ENCODE measurements at places on chromosomes 12 and 14.

DNA sequence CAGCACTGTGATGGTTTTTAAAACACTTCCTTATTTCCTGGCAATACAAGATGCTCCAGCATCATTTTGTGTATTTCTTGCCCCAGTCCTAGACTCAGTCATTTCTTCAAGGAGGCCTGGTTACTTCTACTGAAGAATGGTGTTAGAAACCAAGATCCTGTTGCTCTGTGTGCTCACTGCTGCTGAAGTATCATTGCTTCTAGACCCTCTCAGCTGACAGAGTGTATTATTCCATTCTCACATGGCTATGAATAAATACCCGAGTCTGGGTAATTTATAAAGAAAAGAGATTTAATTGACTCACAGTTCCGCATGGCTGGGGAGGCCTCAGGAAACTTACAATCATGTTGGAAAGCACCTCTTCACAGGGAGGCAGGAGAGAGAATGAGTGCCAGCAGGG lies 14.9 kb upstream of the SERPINA6 start:
- DNase-seq = no peak

DNA sequence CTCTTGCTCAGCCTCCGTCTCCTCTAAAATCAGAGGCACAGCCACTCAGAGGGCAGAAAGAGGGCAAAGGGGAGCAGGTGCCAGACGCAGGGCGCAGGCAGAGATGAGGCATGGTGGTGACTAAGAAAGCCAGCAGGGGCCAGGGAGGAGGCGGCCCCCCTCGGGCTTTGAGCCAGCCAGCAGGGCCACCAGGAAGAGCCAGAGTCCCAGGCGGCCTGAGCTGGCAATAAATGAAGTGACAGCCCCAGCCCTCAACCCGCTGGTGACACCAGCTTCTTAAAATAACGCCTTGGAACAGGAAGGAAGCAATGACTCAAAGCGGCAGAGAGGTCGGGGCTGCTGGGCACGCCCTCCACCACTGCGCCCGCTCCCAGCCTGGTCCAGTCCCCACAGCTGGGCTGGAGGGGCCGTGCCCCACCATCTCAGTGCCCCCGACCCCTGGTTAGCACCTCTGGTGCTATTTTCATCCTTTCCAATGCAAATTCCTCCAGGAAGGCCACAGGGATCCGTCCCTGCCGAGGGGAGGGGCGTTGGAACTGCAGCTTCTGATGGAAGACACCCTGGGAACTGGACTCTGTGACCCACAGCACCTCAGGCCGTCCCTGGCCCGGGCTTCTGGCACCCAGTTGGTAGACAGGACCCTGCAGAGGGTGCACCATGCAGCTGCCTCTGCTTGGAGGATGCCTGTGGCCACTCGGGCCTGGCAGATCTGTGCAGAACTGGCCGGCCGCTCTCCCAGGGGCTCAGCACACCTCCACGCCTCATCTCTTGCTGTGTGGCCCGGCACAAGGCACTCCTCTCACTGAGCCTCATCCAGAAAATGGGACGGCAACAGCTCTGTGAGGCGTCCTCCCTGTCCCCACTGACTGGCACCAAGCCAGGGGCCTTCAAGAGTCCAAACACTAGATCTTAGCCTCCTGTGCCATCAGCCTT lies 113.7 kb downstream of the NCOR2 start:
- DNase-seq = peak; percentile 91

- no peak for DNase-seq
These were observed 165.0 kb downstream of the SRGAP1 start for GRCh38 chr12:64009321-64010068.

GRCh38 chr12:101877806-101878242 lies 444 bp downstream of the DRAM1 start:
- DNase-seq = peak; percentile 32

DNA sequence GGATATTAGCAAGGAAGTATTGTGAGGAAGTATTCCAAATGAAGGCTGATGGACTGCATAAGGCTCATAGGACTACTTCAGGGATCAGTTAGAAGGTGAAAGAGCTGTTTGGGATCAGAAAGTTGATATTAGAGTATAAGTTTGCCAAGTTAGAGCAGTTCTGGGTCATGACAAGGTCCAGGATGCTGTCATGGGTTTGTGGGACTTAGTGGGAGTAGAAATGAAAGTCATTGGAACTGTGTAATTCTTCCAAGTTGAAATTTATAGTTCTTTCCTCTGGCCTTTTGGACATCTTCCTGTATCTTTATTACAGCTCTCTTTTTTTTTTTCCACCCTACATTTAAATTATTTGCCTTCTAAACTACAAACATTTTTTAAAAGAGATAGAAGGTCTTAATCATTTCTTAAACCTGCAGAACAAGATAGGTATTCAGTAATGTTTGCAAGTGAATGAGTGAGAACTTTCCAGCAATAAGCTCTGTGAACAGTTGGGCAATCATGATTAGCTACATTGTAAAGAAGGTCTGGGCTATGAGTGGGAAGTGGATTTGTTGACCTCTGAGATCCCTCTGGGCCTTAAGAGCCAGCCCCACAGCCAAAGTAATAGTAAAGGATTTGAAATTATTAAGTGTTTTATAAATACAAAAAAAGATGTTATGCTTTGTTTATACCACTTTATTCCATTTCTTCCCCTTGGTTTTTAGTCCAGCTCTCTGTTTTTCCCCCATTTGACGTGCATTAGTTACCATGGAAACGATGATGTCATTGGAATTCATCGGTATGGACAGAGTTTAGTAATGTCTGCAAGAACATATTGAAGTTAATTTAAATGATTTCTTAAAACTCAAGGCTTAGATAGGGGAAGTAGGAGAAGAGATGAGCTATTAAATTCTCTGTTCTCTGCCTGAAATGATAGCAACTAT lies 247.9 kb upstream of the ARHGAP5 start:
- DNase-seq = peak; percentile 32

DNA sequence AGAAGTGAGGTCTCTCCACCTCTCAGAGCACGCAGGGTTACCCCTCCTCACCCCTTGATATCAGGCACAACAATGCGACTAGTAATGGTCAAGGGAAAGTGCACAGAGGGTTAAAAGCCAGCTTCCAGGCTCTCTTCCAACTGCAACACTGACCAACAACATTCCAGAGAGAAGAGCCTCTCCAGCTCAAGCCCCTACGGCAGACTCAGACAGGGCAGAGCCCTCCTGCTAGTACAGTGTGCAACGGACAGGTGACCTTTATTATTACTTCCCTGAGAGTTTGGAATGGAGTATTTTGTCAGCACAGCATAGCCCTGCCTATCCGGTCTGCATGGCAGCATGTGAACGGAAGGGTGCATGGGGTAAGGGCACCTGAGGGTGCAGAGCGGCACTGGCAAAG lies 73.0 kb downstream of the PTPN21 start:
- no peak for DNase-seq

GRCh38 chr14:95068521-95068920 lies 88.8 kb downstream of the DICER1 start:
- DNase-seq = no peak

- DNase-seq = peak; percentile 91
These were observed at the start of gene FERMT2 for GRCh38 chr14:52950898-52951680. FERMT2 (minus strand) TSS chr14:52951050; CDS start chr14:52950568, 482 bp downstream.

DNA sequence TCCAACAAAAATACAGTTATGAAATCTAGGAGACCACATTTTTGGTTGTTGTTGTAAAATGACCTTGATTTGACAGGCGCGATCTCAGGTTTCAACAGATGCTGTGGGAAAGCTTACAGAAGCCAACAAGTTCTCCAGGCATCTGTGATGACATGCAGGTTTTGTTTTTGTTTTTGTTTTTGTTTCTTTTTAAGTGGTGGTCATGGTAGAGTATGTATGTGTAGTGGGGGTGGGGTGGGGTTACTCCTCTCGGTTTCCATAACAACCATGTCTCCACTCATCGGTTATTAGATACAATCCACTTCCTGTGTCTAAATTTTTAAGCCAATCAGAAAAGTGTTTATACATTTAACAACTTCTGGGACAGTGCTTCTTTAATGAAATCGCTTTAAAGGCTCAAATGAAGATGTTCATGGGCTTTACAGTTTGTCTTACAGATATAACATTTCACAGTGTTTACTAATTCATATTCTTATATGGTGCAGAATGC lies 199.9 kb upstream of the FOXN3 start:
- DNase-seq = peak; percentile 50

GRCh38 chr14:37056473-37056872 lies 115.9 kb downstream of the SLC25A21 start:
- peak; percentile 55 for DNase-seq

- DNase-seq = no peak
These were observed 34.0 kb downstream of the CHGA start for GRCh38 chr14:92956961-92957360.

GRCh38 chr14:33375786-33376185 lies 437.1 kb downstream of the NPAS3 start:
- no peak for DNase-seq

DNA sequence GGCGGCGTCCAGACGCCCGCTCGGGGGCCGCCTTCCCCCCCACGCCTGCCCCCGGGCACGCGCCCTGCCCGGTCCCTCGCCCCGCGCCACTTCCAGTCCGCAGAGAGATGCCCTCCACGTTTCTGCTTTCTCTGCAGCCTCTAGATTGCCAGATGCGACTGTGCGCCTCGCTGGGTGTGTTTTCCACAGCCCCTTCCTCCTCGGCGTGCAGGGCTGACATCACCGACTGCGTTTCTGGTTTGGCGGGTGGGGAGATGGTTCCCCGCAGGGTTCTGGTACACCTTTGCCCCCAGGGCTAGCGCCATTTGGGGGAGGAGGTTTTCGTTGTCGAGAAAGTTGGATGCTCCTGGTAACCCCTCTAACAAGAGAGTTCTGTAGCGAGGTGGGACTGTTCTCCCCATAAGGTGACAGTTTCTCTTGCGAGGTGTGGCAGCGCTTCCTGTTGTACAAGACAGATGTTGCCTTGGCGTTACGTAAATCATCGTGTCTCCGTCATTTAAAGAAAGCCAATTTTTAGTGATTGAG lies 1.5 kb downstream of the CALM1 start:
- peak; percentile 8 for DNase-seq

- DNase-seq = no peak
These were observed 115.7 kb downstream of the NCOR2 start for GRCh38 chr12:124451637-124452243.

- DNase-seq = no peak
These were observed 159.3 kb downstream of the DACT1 start for GRCh38 chr14:58797010-58797429.

- DNase-seq = no peak
These were observed 86.7 kb downstream of the PTGER2 start for GRCh38 chr14:52400846-52401245.

DNA sequence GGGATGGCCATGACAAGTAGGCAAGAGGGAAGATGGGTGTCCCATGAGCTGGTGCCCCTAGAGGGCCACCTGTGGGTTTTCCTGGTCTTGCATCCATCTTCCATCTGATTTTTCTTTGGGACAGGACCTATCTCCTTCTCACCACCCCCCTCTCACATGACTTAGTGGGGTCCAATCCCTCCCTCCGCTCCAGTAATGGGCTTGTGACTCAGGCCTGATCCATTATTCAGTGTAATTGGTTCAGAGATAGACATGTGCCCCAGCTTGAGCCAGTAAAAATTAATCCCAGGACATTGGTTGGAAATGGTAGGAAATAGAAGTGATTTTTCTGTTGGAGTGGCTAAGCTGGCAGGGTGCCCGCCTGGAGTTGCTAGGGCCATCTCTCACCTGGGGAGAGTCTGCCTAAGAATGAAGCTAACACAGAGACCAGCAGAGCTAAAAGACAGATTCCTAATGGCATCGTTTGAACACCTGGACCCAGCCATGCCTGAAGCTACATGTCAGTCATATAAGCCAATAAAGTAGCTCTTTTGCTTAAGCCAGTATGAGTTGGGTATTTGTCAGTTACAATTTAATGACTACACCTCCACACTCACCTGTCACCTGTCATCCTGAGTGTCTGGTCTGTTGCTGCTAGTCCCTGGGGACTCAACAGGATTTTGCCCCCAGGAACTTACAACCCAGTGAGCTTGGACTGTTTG lies 14.7 kb downstream of the RASAL1 start:
- DNase-seq = no peak

GRCh38 chr12:116194935-116195431 lies 82.5 kb downstream of the MED13L start:
- no peak for DNase-seq

DNA sequence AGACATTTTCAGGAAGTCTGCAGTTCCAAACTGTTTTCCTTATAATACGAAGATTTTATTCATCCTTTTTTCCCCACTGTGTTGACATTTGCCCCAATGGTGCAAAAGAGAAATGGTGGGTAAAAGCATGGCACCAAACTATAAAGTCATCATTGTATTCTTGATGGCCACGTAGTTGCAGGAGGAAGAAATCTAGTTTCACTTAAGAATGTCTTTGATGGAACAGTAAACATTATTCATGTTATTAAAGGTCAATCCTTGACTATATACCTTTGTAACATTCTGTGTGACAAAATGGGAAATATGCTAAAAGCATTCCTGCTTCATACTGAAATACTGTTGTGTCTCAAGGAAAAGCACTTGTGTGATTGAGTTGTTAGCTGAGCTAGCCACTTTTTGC lies 80.1 kb downstream of the PRKCH start:
- no peak for DNase-seq

- DNase-seq = no peak
These were observed 30.3 kb downstream of the ANO6 start for GRCh38 chr12:45246236-45246635.

Data from AG08395 (cell line).